Fibroblast of skin of scalp (primary cell): ENCODE measurements at places on chromosomes 7 and 10.

DNA sequence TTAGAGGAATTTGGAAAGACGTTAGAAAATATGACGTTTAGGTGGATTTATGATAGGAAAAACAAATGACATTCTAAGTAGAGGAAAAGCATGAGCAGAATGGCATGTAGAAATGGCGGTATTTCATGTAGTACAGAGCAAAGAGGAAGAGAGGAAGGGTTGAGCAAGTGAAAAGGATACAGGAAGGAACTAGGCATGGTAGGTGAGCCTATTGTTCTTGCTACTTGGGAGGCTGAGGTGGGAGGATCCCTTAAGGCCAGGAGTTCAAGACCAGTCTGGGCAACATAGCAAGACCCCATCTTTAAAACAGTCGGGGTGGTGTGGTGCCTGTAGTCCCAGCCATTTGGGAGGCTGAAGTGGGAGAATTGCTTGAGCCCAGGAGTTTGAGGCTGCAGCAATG, 1.2 kb downstream of the GTPBP10 start:
- DNase-seq: no peak

- peak; percentile 98 for DNase-seq
Observed at GRCh38 chr10:49138361-49138891, 4.6 kb upstream of the FAM170B start.

DNA sequence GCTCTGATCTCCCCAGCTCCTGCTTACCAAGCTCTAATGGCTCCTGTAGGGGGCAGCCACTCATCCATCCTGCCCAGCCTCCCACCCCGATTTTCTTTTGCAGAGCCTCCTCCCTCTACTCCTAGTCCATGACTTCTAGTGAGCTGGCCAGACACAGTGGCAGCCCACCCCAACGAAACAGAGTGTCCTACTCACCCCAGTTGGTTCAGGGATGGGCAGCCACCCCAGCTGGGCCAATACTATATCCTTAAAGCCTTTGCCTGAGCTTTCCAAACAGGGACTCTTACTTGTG, 77.1 kb downstream of the GRID1 start:
- no peak for DNase-seq

DNA sequence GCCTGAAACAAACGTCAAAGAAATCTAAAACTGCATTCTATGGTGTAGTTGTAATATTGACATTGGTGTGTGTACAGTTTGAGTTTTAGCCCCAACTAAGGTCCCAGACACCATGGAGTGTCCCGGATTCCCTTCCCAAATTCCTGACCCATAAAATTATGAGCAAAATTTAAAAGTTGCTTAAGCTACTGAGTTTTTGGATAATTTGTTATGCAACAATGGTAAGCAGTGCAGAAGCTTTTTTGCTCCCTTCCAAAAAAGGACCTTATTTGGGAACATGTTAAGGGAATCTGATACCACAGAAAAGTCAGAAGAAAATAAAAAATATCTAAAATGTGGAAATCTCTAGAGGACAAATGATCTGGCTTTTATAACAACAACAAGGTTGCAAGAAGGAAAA, 63.3 kb upstream of the KMT2E start:
- DNase-seq: peak; percentile 44

DNA sequence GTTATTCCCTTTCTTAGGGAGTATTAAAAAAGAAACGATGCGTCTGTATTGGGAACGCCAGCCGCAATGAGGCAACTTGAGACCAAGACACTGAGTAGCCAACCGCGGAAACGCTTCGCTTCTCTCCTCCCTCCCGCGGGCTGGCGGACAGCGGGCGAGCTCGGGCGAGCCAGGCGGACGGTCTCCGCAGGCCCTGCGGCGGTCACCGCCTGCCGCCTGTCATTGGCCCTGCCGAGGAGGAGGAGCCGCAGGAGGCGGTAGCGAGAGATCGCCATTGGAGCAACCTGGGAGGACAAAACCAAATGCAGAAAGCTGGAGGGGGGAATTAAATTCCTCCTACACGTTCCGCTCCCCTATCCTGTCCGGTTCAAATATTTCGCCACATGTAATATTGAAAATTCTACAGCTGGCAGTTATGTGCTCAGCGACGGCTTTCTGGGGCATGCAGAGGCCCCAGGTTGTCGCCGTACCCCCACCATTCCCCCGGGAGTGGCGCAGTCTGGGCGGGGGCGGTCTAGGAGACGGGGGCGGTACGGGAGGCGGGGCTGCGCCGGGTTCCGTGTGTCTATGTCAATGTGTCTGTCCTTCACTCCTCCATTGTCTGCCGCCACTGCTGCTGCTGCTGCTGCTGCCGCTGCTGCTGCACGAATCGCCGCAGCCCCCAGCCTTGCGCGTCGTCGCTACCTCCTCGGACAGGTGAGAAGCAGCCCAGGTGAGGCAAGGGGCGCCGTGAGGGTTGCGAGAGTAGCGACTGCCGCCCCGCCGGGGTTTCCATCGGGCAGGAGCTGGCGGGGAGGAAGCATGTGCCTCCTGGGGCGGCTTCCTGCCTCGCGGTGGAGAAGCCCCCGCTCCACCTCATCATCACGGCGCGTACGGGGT, at the start of the genes ANKMY2 and BZW2:
Gene ANKMY2 (minus strand): TSS at position 162 of the 879 bp plus-strand sequence. CDS start 181 bp downstream, outside the sequence.
Gene BZW2 (plus strand): TSS at position 589 of the 879 bp plus-strand sequence. CDS start 19,263 bp downstream, outside the sequence.
- peak; percentile 98 for DNase-seq

DNA sequence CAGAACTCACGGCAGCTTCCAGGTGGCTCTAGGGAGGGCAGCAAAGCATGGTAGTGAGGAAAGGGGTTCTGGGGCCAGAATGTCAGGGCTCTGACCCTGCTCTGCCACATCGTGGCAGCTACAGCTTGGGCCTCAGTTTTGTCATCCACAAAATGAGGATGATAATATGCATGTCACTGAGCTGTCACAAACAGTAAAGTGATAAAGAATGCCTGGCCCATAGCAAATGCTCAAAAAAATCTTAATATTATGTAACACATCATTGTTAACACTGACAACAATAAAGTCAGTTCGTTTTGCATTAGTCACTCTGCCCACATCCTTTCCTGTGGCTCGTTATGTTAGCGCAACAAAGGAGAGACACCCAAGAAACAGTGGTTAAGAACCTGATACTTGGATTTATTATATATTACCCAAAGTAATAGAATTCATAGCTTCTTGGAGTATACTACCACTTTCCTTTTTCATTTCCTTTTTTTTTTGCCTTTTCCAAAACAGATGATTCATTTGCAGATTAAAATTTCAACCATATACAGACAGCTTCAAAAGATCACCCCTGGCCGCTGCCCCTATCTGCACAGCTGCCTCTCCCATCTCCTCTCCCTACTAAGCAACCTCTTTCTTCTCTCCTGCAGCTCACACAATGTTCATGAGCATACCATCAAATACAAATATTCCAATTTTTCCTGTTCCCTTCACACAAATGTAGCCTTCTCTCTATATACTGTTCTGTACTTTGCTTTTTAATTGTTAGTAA, 45.5 kb upstream of the DDC start:
- DNase-seq: no peak

GRCh38 chr7:137241655-137242360, 101.7 kb downstream of the PTN start:
- no peak for DNase-seq

DNA sequence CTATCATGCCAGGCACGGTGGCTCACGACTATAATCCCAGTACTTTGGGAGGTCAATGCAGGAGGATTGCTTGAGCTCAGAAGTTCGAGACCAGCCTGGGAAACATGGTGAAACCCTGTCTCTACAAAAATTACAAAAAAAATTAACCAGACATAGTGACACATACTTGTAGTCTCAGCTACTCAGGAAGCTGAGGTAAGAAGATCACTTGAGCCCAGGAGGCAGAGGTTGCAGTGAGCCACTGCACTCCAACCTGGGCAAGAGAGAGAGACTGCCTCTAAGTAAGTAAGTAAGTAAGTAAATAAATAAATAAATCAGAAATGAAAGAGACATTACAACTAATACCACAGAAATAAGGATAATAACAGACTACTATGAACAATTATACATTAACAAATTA, 36.2 kb downstream of the PDLIM1 start:
- no peak for DNase-seq

DNA sequence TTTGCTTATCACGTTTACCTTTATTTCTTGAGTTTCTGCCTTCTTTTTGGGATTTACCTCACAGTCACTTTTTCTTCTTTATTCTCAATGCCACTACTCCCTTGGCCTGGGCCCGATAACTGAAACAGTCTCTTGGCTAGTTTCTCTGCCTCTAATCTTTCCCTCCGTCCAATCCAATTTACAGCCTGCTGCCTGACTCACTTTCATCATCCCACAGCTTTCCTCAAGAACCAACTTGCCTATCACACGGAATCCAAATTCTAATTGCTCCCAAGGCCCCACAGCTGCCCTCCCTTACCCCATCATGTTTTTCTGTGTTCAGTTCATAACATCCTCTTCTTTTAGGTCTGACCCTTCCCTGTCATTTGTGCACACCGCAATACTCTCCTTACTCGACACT, 121.4 kb downstream of the HIPK2 start:
- DNase-seq: no peak

DNA sequence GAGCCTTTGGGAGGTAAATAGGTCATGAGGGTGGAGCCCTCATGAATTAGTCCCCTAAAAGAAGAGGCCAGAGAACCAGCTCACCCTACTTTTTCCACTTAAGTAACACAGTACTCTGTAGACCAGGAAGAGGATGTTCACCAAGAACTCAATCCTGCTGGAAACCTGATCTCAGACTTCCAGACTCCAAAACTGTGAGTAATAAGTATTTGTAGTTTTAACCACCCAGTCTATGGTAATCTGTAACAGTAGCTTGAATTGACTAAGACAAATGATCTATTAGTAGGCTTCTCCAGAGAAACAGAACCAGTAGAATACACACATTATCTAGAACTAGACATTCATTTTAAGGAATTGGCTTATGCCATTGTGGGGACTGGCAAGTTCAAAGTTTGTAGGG, 51.5 kb downstream of the ANKMY2 start:
- DNase-seq: peak; percentile 55

DNA sequence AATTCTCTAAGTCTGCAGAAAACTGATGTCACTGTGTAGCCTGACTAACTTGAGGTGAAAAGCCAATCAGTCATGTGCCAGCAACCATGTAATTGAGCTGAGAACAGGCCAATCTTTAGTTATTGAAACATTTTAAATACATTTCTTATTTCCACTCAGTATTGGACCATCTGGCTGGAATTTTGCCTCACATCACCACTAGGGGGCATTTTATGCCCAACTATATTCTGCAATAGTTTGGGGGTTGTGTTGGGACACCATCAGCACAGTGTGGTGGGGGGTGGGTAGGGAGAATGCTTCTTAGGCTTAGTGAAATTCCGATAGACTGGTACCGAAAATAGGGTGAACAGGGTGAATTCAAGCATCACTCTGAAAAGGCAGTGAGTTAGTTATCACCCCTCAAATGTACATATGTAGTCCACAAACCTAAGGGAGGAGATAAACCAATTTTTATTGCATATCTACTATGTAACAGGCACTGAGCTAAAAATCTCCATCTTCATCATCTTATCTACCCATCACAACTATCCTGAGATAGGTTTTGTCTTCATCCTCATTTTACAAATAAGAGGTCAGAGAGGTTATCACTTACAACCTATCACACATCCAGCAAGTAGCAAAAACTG, 17.8 kb downstream of the NPSR1 start:
- peak; percentile 29 for DNase-seq

- DNase-seq: no peak
Observed at GRCh38 chr7:26658389-26659084, 205.9 kb downstream of the SKAP2 start.

GRCh38 chr7:65962033-65962432, 20.0 kb downstream of the GUSB start:
- no peak for DNase-seq

DNA sequence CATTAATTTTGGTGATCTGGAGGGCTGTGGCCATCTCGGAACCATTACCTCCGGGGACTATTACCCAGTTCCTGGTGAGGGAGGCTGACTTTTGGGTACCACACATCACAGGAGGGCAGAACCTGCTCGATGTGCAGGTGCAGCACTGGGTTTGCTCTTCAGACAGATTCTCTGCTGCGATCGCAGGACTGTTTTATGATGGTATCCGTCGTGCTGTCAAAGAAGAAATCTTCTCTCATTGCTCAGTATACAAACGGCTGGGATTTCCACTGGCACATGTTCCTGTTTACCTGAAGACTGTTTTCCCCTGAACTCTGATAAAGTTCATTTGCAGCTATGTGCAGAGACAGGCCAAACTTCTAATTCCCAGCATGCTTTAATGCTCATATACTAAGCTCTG, 27.2 kb upstream of the SHH start:
- DNase-seq: no peak

GRCh38 chr7:138228769-138229168, 152.5 kb downstream of the AKR1D1 start:
- no peak for DNase-seq

GRCh38 chr10:118594392-118595063, 920 bp downstream of the PRLHR start:
- DNase-seq: peak; percentile 51

GRCh38 chr10:1273372-1274105, 217.4 kb downstream of the WDR37 start:
- DNase-seq: no peak

DNA sequence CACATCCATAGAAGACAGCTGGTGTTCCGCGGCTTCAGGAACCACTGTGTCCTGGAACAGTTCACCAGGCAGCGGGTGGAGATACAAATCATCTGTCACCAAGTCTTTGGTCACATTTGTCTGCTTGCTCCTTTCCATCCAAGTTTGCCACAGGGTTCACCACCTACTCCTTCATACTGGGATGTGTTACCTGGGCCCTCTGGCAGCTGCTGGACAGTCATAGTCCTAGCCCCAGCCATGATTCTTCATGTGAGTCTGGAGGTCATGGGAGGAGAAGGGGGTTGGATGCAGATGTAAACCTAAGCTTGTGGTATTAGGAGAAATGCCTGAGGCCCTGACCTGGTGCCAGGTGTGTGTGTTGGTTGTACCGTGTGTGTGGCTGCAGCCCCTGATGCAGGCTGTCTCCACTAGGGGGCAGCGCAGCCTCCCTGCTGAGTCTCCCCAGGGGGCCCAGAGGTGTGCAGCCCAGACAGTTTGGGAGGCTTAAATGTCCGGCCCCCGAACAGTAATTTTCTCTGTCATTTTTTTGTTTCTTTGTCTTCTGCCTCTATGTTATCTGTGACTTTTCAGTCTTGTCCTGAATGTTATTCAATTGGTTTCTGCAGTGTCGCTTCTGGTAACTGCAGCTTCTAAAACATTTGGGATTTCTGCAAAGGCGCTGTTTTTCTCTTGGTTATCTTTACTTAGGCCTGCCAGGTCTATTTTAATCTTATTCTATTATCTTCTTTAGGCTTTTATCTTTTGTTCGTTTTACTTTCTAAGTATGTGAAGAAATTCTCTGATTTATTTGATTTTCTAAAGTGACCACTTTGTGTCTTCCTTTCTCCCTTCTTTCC, 14.8 kb downstream of the NPS start:
- no peak for DNase-seq

DNA sequence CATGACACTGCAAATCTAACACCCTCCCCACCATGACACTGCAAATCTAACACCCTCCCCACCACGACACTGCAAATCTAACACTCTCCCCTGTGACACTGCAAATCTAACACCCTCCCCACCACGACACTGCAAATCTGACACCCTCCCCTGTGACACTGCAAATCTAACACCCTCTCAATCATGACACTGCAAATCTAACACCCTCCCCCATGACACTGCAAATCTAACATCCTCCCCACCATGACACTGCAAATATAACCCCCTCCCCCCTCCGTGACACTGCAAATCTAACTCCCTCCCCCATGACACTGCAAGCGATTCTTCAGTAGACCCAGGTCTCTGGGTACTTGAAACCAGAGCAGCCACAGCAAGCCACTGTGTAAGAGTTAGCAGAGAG, 604.4 kb downstream of the DNAJB6 start:
- DNase-seq: no peak

GRCh38 chr7:149725426-149725821, 48.0 kb downstream of the ZNF467 start:
- DNase-seq: no peak

GRCh38 chr10:43354879-43355380, 16.5 kb upstream of the FXYD4 start:
- DNase-seq: no peak

- DNase-seq: no peak
Observed at GRCh38 chr10:102419269-102420180, 940 bp upstream of the PSD start.
